ENCODE measurements at places on chromosomes 4 and X.
A peak's percentile ranks its signal among the peaks of the same experiment; 100 is the strongest.

DNA sequence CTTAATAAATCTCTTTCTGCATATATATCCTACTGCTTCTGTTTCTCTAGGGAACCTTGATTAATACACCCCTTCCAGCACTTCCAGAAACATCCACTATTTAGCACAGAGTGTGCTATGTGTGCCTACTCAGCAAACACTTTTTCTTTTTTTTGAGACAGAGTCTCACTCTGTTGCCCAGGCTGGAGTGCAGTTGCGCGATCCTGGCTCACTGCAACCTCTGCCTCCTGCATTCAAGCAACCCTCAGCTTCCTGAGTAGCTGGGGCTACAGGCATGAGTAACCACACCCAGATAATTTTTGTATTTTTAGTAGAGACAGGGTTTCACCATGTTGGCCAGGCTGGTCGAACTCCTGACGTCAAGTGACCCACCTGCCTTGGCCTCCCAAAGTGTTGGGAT is 266.9 kb upstream of the DIAPH2 start:
- no peak for DNase-seq

- no peak for DNase-seq
Measured at GRCh38 chr4:163245044-163245728, 78.5 kb upstream of the NAF1 start.

GRCh38 chr4:151426513-151426912 is 17.5 kb downstream of the FHIP1A start:
- no peak for DNase-seq

DNA sequence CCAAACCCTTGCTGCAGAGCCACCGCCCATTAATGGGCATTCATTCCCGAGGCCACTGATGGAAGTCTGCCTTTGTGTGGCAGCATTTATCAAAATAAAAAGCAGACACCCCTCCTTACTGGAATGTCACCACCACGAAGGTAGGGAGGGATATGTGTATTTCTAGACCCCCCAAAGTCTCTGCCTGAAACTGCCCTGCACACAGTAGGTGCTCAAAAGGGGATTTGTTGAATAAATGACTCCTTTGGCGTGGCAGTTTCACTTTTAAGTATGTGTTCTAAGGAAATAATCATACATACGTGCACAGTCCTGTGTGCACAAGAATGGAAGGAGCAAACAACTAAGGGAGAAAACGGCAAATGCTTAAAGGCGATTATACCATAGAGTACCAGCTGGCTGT is 23.6 kb upstream of the GLOD5 start:
- DNase-seq: no peak

GRCh38 chr4:17058916-17059741 is 160.7 kb upstream of the LDB2 start:
- peak; percentile 71 for DNase-seq

- no peak for DNase-seq
Measured at GRCh38 chr4:32163125-32163524, 1443.0 kb downstream of the PCDH7 start.

DNA sequence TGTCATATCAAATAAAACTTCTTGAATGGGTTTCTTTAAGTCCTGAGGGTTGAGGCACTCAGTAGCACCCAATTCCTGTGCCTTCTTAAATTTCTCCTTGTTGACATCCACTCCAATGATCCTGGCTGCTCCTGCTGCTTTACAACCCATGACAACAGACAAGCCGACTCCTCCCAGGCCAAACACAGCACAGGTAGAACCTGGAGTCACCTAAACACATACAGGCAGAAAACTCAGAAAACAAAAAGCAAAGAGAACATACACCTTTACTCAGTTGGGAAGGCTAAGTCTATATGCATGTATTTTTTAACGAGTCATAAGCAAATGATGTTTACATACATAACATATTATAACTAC is 10.3 kb downstream of the ADH6 start:
- DNase-seq: no peak

DNA sequence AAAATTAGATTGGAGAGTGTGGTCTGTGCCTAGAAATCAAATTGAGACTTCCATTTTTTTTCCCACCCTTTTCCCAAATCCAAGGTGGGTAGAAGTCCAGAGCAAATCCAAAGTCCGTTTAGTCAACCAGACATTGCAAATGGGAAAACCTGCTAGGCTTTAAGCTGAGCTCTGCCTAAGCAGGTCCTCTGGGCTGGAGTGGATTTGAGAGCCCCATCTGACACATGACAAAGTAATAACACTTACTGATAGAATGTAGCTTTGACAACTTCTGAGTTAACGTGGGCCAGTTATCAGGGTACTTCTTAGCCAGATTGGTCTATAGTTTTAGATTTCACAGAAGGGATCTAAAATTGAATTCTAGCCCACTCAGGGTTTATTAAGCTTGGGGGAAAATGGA is 242.3 kb downstream of the GALNTL6 start:
- no peak for DNase-seq

DNA sequence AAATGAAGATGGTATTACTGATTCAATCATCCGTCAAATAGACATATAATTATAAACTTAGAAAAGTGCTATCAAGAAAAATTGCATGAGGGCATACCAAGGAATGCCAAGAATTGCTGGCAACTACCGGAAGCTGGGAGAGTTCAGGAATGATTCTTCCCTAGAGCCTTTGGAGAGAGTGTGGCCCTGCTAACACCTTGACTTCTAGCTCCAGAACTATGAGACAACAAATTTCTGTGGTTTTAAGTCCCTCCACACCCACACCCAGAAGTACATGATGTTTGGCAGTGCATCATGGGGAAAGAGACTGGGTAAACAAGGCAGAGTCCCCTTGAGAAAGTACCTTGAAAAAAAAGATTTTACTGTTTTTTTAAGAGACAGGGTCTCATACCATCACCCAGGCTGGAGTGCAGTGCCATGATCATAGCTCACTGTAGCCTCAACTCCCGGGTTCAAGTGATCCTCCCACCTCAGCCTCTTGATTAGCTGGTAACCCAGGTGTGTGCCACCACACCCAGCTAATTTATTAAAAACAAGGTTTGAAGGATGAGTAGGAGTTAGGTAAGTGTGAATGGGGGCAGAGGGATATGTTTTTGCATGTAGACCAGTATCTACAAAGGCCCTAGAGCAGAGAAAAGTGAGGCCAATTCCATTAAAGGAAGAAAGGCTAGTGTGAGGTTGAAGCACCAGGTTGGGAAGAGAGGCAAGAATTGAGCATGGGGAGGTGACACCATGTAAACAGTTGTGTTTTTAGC is 53.1 kb downstream of the GSX2 start:
- DNase-seq: no peak

DNA sequence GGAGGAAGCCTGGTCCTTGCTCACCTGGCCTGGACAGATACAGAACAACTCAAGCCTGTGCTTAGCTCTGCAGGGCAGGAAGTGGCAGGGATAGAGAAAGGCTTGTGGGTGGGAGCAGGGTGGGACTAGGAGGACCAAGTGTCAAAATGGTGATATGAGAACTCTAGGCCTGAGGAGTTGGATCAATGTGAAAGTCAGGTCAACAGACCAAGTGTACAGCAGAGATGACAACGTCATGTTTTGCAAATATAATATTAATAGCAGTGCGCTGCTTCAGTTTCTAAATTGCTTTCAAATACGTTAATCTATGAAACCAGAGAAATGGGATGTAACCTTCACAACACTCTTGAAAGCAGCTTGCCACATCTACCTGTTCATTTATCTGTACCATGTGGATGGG is 114.2 kb upstream of the MAP3K15 start:
- no peak for DNase-seq
